ENCODE measurements at places on chromosomes 6 and 20.

GRCh38 chr6:125954735-125955339 is 1.7 kb upstream of the HINT3 start:
- no peak for DNase-seq

DNA sequence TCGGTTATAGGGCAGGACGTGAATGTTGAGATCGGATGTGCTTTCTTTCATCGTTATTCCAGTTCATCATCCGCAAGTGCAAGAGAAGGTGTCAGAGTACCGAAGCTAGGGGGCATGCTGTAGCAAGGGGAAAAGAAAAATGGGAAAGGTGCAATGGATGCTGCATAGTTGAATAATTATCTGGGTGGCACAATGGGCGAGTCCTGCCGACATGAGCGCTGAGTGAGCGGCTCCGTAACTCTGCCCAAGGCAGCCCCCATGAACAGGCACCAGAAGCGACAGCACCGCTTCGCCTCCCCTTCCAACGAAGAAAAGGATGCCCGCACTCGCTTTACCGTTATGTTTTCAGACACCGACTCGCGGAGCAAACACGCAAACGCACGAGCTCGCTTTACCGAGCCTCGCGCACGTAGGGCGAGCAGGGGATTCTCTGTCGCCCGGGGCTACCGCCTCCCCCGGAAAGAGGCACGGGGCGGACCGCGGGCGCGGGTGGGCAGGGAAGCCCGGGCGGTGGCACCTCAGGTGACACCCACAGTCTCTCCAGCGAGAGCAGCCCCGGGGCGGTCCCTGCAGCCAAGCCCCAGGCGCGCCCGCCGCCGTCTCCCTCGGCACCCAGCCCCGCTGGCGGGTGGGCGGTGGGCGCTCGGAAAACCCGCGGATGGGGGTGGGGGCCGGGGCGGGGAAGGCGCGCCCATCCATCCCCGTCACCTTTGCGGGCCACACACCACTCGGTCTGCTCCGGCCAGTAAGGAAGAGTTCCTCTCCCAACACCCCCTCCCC is 654 bp downstream of the WASF1 start:
- peak; percentile 57 for DNase-seq

- no peak for DNase-seq
These were observed 37.5 kb downstream of the HNF4A start for GRCh38 chr20:44392776-44393607.

DNA sequence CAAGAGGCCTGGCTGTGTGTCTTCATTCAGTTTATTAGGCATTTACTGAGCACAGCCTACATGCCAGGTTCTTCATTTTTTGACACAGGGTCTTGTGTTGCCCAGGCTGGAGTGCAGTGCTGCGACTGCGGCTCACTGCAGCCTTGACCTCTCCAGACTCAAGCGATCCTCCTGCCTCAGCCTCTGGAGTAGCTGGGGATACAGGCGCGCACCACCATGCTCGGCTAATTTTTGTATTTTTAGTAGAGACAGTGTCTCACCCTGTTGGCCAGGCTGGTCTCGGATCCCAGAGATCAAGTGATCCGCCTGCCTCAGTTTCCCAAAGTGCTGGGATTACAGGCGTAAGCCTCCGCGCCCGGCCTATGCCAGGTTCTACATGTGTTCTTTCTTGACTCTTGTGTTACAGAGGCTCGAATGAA is 601 bp upstream of the ATRN start:
- DNase-seq, result no peak

DNA sequence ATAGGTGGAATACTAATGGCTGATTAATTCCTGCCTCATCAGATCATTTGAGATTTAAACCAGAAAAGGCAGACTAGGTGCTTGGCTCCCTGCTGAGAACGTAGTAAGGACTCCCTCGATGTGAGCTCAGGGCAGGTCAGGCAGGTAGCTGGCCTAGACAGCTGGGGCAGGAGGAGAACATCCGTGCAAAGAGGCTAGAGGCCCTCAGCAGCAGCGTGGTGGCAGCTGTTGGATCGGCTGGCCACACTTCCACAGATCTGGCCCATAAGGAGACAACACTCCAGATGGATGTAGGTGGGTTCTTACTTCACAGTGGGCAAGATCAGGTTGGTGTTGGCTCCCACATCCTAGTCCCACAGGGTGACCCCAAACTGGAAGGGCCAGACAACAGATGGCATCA is 38.5 kb downstream of the EYA2 start:
- DNase-seq, result no peak

DNA sequence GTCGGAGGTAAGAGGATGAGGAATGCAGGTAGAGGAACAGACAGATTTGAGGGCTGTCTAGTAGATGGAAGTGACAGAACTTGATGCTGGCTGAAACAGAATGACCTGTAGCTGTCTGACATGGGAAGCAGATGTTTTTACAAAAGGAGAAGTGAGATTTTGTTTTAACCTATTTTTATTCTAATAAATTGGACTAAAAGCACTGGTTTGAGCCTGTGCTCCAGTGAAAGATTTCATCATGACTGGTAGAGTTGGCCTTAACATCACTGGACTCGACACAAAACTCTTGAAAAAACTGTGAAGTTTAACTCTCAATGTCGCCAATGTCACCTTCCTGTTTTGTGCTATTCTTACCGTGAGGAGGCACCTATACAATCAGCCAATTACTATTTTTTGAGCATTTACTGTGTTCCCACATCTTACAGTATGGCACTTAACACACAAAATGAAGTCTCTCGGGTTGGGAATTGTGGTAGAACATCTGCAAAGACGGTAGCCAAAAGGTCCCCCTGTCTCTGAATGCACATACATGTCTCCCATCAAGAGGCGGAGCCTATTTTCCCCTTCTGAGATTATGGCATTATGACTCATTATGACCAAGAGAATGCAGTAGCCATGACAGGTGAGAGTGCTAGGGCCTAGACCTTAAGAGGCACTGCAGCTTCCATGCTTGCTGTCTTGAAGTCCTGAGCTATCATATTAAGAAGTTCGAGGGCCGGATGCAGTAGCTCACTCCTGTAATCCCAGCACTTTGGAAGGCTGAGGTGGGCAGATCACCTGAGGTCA is 93.2 kb downstream of the FOXF2 start:
- no peak for DNase-seq

DNA sequence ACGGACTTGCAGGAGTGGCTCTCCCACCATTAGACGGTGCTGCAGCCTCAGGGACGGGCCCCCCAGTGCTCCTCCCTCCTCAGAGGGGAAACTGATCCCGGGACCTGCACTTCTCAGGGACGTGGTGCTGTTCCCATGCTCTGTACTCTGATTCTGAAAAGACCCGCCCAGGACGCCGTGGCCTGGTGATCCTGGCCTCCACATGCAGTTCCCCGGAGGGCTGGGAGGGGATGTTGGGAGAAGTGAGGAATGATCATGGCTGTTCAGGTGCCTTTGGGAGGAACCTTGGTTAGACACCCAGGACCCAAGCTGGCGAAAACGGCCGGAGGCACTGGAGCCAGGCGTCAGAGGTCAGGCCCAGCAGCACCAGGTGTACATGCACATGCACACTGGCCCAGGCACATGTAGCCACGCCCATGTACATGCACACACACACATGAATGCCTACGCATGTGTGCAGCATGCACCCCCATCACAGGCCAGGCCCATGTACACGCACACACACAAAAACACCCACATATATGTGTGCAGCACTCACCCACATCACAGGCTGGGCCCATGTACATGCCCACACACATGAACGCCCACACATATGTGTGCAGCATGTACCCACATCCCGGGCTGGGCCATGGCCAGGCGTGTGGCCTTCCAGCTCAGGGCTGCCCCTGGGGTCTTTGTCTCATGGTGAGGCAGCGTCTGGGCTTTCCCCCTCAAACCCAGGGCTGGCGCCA is 52.6 kb upstream of the DACT2 start:
- no peak for DNase-seq

- DNase-seq, result peak; percentile 86
These were observed 109.4 kb upstream of the EMILIN3 start for GRCh38 chr20:41476013-41476441.

- peak; percentile 15 for DNase-seq
These were observed 7.5 kb upstream of the CCDC28A start for GRCh38 chr6:138765896-138766655.

DNA sequence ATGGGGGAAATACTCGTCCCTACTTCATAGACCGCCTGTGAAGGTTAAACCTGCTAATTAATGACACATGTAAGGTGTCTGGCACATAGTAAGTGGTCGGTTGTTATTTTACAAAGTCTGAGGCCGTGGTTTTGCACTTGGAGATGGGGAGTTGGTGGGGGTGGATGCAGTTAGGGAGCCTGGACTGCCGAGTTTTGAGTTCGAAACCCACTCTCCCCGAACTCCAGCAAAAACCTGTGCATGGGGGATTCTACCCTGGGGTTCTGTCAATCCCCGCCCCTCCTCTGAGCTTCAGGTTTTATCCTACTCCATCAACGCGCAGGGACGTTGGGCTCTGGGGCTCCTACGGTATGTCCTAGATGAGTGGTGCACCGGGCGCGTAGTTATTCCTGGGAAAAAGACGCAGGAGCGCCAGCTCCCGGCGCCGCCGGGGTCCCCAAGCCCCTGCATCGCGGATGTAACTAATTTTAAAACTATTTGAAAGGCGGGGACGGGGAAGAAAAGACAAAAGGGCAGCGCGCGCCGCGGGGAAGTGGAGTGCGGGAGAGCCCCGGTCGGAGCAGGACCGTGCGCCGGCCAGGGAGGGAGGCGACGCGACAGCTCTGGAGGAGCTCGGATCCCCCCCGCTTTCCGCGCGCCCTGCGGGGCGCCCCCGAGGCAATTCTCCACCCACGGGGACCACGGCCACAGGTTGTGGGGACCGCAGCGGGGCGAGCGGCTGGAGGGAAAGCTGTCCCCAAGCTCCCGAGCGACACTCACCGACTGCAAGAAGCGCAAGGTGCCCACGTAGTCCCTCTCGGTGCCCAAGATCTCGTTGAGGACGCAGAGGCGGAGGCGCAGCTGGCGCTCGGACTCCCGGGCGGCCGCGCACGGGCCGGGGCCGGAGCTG is 672 bp downstream of the PREX1 start:
- no peak for DNase-seq

- no peak for DNase-seq
These were observed 82.3 kb downstream of the YTHDF1 start for GRCh38 chr20:63133481-63134091.

GRCh38 chr6:129269076-129269475 is 386.1 kb downstream of the LAMA2 start:
- no peak for DNase-seq

GRCh38 chr6:4913705-4914419 is 90.0 kb downstream of the RPP40 start:
- no peak for DNase-seq

DNA sequence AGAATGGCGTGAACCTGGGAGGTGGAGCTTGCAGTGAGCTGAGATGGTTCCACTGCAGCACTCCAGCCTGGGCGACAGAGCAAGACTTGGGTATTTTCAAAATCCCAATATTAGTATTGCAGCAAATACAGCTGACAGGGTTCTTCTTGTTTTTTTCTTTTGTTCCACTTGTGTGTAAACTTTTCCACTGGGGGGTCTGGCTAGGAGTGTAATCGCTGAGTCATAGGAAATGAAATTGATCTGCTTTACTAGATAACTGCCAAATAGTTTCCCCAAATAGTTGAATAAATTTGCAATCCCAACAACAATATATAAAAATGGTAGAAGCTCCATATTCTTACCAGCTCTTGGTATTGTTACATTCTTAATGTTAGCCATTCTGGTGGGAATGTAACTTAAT is 526.0 kb upstream of the SOX4 start:
- no peak for DNase-seq

DNA sequence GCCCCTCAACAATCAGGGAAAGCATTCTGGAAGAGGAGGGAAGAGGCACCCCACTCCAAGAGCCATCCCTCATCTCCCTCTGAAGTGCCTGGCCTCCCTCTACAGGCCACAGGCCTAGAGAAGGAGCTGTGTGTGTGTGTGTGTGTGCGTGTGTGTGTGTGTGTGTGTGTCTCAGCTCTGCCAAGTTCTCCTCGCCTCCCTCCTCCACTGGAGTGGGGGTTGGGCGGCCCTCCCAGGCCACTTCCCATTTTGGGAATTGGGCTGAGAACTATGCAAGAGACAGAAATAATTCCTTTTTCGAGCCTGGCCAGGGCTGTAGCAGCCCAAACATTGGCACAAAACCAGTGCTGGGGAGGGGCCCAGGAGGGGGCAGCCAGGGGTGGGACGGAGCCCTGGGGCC is 35.7 kb downstream of the KCNB1 start:
- no peak for DNase-seq

- DNase-seq, result no peak
These were observed 91.9 kb upstream of the CLDN20 start for GRCh38 chr6:155171747-155172449.

DNA sequence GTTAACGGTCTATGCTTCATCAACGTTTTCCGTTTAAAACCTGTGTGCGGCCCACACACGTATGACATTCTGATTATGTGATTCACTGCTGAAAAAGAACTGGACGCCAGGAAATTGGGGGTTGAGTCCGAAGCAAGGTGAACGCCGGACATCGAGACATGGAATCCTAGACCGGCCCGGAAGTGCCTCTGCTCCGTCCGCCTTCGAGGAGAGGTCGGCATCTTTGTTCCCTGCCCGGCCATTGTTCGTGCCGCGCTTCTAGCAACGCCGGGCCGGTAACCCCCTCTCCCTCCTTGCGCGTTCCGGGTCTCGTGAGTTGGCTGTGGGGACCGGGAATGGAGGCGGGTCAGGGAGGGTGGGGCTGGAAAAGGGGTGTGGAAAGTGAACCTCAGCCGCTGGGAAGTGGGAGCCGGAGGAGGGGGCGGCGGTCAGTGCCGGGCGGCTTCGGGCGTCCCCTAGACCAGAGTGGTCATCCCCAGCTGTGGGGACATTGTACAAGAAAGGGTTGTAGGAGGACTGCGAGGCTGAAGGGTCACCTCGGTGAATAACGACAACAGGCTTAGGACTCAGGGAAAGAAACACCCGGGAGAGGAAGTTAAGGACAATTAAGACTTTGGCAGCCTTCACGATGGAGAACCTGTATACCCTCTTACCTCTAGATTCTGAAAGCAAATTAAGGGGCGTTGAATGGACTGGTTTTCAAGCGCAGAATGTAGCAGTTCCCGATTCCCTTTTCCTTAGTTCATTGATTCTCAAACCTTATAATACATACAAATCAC is at the start of gene ZSCAN9:
ZSCAN9 (plus strand) TSS at position 220 of the 779 bp plus-strand sequence. CDS start 1,810 bp downstream, outside the sequence.
- DNase-seq, result peak; percentile 73

DNA sequence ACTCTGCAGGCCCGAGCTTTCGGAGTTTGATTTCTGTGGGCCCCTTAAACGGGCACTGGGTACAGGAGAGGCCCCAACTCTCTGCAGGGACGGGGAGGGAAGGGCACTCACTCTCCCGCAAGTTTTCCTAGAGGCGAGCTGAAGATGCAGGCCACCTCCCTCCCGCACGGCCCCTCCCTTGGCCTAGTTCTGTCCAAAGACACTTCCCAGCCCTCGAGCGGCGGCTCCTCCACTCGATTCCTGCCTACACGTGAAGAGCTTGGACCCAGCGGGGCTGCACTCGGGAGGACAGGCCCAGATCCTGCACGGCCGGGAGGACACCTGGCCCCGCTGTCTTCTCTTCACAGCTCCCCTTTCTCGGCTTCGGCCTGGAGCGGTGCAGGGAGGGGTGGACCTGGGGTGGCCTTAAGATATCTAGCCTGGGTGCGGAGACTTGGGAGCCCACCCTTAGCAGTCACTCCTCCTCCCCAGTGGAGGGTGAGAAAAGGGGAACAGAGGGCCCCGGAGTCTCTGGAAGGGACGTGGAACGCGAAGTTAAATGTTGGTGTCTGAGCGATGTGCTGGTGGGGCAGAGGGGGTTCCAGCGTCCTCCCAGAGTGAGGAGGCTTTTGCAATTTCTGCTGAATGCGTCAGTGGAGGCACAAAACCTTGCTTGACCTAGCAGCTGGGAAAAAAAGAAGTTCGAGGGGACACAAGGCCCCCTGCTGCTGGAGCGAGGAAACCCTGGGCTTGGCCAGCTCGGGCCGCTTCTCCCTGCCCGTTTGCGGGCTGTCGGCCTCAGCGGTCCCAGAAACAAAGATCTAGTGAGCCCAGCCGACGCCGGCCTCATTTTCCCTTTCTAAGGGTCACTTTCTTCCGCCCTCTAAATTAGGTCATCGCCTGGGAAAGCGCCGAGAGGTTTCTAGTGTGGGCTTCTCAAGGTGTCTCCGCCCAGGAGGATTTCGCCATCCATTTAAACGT is 4.9 kb downstream of the OLIG3 start:
- DNase-seq, result no peak
